Left lung (tissue), 14 donors: ENCODE measurements at places on chromosomes 5 and 9. TPM values are rescaled to one million over a fixed set of nuclear protein-coding genes. Genes with fewer than 3 reads are reported as not detected.

DNA sequence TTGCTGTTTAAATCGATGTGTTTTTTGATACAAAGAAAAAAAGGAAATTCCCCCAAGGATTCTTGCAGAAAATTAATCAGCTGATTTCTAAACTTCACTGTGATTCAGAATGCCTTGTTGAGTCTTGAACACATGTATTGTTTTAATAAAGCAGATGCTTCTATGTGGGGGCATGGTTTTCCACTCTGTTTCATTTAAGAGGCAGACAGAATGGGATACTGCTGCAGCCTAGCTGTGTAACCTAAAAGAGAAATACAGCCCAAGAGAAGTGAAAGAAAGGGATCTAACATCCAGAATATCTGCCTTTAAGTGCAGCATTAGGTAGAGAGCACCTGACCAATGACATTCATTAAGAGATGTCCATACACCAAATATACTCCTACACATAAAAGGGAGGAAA, 365.1 kb upstream of the CCNH start:
- DNase-seq, result no peak

DNA sequence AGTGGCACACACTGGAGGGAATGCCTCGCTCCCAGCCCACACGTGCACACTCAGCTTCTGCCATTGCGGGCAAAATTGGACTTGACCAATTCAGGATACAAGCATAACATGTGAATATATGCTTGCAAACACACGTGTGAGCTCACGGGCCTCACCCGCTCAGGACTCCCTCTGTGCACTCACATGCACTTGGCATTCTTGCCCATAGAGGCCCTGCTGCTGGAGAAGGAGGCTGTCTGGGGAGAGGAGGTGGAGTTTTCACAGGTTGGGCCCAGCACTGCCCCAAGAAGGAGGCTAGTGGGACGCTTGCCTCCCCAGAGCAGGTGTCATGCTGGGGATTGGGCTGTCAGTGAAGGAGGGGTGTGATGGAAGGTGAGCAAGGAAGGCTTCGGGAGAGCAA, 1.7 kb downstream of the MYMK start:
- DNase-seq, result no peak

DNA sequence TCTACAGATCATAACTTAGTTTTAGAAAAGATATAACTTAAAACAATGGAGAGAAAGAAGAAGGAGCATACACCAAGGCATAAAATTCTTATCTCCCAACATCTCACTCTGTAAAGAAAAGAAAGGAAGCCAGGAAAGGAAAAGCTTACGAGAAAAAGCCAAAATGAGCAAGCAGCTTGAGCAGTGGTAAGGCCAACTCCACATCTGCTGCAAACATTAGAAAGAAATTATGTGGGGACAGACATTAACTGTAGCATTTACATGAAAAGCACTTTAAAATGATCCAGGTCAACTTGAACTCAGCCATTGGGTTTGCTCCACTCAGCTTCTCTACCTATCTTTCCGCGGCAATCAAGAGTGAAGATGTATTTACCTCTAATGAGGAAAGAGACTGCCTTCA, 176.9 kb downstream of the BNC2 start:
- no peak for DNase-seq

GRCh38 chr5:6087576-6087975, 290.8 kb downstream of the MED10 start:
- no peak for DNase-seq

DNA sequence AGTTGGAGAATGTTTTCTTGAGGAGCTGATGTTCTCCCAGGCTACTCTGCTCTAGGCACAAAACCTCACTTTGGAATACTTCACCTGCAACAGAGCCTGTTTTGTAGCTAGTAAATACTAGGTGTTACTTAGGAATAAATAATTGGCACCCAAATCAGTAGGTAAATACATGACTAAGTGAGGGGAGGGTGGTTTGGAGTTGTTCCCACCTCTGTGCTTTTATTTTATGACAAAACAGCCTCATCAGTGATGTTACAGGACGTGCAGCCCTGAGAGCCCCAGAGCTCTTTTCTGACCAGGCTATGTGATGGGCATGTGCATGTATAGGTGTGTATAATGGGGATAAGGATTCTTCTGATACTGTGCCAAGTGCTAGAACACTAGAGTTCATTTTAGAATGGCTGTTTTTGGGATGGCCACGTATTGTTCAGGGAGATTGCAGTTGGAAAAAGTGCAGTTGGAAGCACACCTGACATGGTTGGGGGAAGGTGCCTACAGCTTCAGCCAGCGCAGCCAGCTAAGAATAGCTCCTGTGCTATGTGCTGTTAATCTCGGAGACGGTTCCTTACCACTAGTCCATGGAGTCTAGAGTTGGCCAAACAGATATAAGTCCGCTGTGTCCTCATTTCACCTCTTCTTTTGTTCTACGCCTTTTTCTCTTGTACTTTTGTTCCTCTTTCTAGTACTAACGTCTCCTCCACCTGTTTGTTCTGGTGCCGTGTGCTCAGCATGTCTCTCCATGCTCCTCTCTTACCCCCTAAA, 284.7 kb downstream of the FANCC start:
- no peak for DNase-seq

GRCh38 chr9:99003308-99003707, 59.6 kb downstream of the COL15A1 start:
- DNase-seq, result no peak

- no peak for DNase-seq
Observed at GRCh38 chr5:56962286-56962685, 10.4 kb upstream of the MIER3 start.

GRCh38 chr5:53434541-53434940, 45.9 kb upstream of the FST start:
- DNase-seq, result no peak

Gene OTP
- not detected for polyA plus RNA-seq

Gene LRRC19
- polyA plus RNA-seq, result 0.72 TPM

Gene SNX24
- polyA plus RNA-seq, result 25.6 TPM

Gene SLC34A1
- 0.86 TPM for polyA plus RNA-seq

Gene NRG2
- polyA plus RNA-seq, result 7.0 TPM
